Cortex of kidney (tissue), 1 donor: ENCODE measurements at places on chromosomes 3 and 15.

GRCh38 chr3:4394048-4394447 is 73.0 kb downstream of the SUMF1 start:
- no peak for DNase-seq

- no peak for DNase-seq
Measured at GRCh38 chr3:188792793-188793192, 379.0 kb upstream of the TPRG1 start.

GRCh38 chr3:141104151-141104821 is 53.1 kb downstream of the SPSB4 start:
- no peak for DNase-seq

DNA sequence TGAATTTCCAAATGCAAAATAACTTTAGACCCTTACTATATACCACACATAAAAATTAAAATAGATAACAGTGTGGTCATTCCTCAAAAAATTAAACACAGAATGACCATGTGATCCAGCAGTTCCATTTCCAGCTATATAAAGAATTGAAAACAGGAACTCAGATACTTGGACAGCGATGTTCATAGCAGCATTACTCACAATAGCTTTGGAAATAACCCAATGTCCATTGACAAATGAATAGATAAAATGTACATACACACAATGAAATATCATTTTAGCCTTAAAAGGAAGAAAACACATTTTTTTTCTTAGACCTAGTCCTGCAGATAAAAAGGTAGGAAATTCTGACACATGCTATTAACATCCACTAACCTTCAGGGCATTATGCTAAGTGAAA is 26.7 kb downstream of the RAD51 start:
- DNase-seq = no peak

DNA sequence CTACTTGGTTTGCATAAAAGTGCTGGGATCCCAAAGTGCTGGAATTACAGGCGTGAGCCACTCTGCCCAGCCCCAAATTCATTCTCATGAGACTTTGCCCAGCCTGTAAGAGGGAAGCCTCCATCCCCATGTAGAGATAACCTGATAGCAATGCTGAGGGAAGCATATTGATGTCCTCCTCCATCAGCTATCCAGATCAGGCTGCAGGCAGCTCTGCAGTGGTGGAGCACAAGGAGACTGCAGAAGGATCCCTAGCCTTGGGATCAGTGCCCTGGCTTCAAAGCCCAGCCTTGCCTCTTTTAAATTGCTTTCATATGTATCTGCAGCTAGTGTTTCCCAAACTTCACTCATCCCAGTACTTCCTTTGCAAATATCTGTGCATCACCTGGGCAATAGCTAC is 32.7 kb downstream of the MECOM start:
- no peak for DNase-seq

- no peak for DNase-seq
Measured at GRCh38 chr3:98755601-98756000, 7.5 kb upstream of the ST3GAL6 start.

DNA sequence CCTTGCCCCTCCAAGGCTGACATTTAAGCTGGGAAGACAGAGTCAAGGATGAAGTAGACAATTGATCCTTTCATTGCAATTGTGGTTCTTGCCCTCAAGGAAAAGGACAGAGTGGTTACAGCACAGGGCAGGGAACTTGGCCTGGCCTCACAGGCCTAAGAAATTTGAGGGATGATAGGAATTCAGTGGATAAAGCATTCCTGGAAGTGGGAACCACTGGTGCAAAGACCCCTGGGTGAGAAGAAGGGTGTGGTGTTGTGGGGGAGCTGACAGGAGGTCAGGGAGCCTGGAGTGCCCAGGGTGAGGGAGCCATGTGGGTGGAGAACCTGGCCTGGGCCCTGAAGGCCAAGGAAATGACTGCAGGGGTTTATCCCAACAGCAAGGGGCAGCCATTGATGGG is 287.4 kb downstream of the UACA start:
- no peak for DNase-seq

DNA sequence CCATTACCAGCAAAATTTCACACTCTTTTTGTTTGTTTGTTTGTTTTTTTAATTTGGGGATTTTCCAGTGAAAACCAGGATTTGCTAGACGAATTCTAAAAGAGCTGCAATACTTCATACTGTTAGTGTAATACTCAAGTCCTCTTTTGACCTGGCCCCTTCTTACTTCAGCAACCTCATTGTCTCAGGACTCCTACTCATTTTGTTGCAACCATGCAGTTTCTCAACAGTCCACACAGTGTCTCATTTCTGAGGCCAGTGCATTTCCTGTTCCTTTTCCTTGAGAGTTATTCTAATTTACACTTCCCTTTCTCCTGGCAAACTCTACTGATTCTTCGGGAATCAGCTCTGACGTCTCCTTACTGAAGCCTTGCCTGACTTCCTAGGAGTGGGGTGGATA is 35.6 kb downstream of the NSUN3 start:
- DNase-seq = no peak

DNA sequence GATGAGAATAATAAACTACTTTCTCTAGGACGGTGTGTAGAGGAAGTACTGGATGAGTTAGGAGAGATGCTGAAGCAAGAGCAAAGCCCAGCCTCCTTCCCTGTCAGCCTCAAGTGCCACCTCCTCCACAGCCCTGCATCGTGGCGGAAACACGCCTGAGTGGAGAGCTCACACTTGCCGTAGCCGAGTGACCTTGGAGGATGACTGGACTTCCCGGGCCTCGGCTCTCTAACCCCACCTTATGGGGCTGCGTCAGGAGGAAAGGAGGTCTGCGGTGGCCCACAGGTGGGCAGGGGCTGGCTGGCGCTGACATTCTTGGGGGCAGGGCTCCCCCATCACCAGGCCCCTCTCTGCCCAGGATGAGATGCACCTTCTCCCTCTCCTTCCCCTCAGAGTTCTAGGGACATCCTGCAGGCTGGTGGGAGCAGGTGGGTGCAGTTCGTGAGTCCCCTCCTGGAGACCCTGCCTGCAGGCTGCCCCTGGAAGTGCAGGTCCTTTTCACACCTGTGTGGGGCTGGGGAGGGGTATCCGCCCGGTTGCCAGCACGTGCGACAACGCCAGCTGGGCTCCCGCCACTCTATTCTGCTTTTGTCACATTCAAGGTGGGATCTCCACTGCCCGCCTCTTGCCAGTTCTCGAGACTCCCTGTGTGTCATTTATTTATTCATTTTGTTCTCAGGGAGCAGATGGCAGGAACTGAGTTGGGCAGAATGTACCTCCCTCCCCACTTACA is 175.2 kb downstream of the MEGF11 start:
- peak; percentile 9 for DNase-seq

DNA sequence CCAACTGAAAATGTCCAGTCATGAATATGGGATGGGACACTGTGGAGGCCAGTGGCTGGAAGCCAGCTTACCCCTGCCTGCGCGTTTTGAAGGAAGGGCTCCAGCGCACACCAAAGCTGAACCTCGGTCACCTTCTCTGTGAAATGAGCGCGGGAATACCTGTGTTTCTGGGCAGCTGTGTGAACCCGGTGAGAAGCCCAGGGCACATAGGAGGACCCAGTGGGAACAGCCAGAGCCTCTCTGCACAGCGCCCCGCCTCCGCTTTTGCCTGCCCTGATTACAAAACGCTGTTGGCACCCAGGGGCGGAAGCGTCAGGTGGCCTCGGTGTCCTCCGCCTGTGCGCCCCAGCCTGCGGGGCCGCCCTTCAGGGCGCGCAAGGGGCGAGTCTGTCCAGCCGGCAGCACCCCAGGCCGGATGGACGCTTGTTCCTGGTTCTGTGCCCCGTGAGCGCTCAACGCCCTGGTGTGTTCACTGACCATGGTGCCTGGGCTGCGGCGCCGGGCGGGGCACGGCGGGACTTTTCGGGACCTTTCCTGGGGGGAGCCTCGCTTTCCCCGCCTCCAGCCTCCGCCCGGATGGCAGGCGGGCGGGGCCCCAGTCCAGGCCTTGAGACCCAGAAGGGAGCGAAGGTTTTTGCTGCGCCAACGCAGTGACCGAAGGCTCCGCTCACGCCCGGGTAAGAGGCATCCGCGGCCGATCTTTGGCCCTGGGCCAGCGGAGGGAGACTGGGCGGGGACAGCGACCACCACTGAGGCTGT is at the start of gene SQOR:
Gene SQOR (plus strand): TSS at position 598 of the 759 bp plus-strand sequence. CDS start 23,895 bp downstream, outside the sequence.
- no peak for DNase-seq

GRCh38 chr3:72133329-72134011 is 348.5 kb upstream of the PROK2 start:
- no peak for DNase-seq
